Stimulated activated CD4-positive, alpha-beta T cell treated with anti-CD3 and anti-CD28 coated beads, Interleukin-12 subunit alpha, Interleukin-12 subunit beta, amount 100 ng/mL, for 4 hours (primary cell): ENCODE measurements at places on chromosomes 5 and 9.

- DNase-seq, result no peak
These were observed 92.8 kb downstream of the CAMSAP1 start for GRCh38 chr9:135814421-135815095.

- DNase-seq, result no peak
These were observed 14.1 kb downstream of the PRRX2 start for GRCh38 chr9:129679537-129679936.

- DNase-seq, result no peak
These were observed 132.2 kb downstream of the RXRA start for GRCh38 chr9:134458207-134459108.

GRCh38 chr9:14064940-14065339, 249.0 kb downstream of the NFIB start:
- DNase-seq, result no peak

GRCh38 chr5:58318468-58318867, 141.4 kb downstream of the PLK2 start:
- no peak for DNase-seq

- DNase-seq, result no peak
These were observed 462.1 kb upstream of the GRAMD2B start for GRCh38 chr5:125961150-125961549.

- no peak for DNase-seq
These were observed 127.4 kb downstream of the PTTG1 start for GRCh38 chr5:160548949-160549645.

DNA sequence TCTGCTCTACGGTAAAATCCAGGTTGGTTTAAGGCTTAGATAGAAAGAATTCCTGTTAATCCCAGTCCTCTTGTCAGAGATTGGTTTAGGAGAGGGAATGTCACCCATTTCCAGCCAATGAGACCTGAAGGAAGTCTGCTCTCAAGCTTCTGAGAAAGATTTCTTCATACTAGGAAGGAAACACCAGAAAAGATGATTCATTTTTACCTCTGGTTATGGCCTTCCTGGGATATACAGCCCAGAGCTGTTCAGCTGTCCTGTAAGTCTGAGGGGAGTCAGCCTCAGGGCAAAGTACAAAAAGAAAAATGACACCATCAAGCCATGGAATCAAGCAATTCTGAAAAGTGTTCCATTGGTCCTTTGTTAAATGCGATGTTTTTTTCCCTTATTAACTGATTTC, 18.6 kb upstream of the CFAP95 start:
- DNase-seq, result no peak

DNA sequence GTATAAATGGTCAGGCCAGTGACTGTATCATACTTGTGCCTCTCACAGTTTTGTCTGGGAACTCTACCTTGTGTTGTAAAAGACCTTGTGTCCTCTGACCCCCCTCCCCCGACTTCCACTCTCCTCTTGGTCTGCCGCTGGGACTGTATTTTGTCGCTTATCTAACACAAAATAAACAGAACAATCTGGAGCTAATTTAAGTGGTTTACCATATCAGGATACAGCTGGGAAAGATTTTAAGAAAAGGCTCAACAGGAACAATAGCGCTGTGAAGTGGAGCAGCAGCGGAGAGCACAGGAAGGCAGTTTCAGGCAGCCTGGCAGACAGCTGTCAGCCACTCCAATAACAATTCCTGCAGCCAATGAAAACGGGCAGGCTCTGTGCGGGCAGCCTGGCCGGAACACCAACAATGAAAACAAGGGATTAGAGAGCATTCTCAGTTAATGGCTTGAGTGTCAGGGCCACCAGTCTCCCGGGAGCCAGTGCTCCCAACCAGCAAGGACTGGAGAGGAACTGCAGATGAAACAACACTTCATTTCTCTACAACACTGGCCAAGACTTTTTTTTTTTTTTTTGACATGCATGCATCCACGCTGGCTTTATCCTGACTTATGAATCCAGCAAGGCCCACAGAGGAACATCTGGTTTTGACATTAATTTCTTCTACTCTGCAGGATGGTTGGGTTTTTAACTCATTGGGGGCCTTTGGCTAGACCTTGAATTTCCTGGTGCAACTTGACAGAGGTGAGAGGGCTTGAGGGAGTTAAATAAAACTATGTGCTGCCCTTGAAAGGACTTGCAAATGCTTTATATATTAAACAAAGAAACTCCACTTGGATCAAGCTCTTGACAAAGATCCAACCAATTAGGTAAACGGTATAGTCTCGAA, 76.7 kb downstream of the ARSB start:
- DNase-seq, result no peak

DNA sequence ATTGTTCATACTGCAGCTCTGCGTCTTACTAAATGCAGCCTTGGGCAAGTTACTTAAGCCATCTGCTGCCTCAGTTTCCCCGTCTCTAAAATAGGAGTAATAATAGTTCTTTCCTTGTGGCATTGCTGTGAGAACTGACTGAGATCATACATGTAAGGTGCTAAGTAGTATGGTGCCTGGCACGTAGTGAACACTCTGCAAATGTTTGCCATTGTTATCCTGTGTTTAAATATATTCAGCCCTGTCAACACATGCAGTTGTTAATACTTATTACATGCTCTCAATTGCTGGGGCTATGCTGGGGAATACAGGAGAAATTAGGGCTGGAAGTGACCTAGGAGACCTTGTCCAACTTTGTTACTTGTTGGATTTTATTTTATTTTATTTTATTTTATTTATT, 105.2 kb upstream of the RAI14 start:
- DNase-seq, result no peak

- no peak for DNase-seq
These were observed 3.1 kb downstream of the RANBP3L start for GRCh38 chr5:36298552-36298951.

GRCh38 chr5:131496400-131496713, 138.7 kb downstream of the RAPGEF6 start:
- DNase-seq, result no peak
